ENCODE measurements at places on chromosomes 4 and X. TPM values are rescaled to one million over a fixed set of nuclear protein-coding genes. Genes with fewer than 3 reads are reported as not detected.

GRCh38 chr4:1364217-1364616, 17.2 kb downstream of the UVSSA start:
- DNase-seq = no peak

- DNase-seq = peak; percentile 50
These were observed 631 bp downstream of the EVC start for GRCh38 chr4:5711479-5712184.

DNA sequence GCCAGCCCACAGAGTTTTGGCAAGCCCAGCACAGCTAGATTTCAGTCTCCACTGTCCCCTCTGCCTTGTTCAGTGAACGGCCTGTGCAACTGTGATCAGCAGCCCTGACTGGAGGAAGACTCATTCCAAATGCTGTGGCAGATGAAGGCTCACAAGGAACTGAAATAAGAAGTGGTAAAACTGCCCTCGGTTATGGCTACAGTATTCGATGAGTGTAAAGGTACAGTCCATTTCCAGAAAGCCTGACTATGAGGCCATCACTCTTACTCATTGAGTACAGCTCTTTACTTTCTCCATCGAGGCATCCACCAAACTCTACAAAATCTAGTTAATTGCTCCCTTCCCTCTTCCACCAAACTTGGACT, 69.1 kb downstream of the RHOH start:
- DNase-seq = no peak

- DNase-seq = no peak
These were observed 19.7 kb upstream of the RTL9 start for GRCh38 chrX:110338935-110339334.

Gene GPRASP2
- 8.8 TPM for polyA plus RNA-seq
